ENCODE measurements at places on chromosomes 1 and 21.

- DNase-seq = no peak
Observed at GRCh38 chr1:70364439-70364838, 9.9 kb upstream of the ANKRD13C start.

GRCh38 chr1:113811888-113812660 is at the start of gene RSBN1:
RSBN1 (minus strand) TSS chr1:113812476; CDS start chr1:113812412, 64 bp downstream.
- DNase-seq = peak; percentile 99

DNA sequence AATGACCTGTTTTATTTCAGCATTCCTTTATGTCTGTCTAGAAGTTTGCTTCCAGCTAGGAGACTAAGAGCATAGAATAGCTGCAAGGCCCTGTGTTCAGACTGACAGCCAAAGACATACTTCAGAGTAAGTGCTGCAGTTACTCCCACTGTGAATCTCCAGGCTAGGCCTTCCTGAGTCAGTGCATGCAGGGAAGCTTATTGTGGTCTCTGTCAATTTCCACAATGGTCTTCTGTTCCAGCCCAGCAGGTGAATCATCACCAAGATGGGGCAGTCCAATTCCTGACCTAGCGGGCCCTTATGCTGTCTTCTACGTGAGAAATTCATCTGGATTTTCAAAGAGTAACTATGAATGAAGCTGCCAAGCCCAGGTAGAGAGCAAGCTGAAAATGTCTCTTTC is 146.3 kb upstream of the C8B start:
- DNase-seq = no peak

DNA sequence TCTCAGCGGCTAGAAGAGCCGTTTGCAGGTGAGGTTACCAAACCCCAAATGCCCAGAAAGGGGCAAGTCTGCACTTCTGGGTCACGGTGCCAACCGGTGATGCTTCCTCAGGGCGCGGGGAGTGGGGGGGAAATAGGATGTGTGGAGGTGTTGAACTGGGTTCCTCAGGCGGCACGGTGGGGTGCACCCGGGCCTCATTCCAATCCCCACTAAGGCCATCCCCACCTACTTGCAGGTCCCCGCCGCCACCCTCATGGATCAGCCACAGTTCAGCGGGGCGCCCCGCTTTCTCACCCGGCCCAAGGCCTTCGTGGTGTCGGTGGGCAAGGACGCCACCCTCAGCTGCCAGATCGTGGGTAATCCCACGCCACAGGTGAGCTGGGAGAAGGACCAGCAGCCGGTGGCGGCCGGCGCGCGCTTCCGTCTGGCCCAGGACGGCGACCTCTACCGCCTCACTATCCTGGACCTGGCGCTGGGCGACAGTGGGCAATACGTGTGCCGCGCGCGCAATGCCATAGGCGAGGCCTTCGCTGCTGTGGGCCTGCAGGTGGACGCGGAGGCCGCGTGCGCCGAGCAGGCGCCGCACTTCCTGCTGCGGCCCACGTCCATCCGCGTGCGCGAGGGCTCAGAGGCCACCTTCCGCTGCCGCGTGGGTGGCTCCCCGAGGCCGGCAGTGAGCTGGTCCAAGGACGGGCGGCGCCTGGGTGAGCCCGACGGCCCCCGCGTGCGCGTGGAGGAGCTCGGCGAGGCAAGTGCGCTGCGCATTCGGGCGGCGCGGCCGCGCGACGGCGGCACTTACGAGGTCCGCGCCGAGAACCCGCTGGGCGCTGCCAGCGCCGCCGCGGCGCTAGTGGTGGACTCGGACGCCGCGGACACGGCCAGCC is 3.9 kb downstream of the OBSCN start:
- DNase-seq = no peak

Data from NCI-H1092 (cell line).